Brain pericyte (primary cell): ENCODE measurements at places on chromosomes 12 and 14.

- DNase-seq: no peak
These were observed 20.6 kb upstream of the PKP2 start for GRCh38 chr12:32917094-32917611.

DNA sequence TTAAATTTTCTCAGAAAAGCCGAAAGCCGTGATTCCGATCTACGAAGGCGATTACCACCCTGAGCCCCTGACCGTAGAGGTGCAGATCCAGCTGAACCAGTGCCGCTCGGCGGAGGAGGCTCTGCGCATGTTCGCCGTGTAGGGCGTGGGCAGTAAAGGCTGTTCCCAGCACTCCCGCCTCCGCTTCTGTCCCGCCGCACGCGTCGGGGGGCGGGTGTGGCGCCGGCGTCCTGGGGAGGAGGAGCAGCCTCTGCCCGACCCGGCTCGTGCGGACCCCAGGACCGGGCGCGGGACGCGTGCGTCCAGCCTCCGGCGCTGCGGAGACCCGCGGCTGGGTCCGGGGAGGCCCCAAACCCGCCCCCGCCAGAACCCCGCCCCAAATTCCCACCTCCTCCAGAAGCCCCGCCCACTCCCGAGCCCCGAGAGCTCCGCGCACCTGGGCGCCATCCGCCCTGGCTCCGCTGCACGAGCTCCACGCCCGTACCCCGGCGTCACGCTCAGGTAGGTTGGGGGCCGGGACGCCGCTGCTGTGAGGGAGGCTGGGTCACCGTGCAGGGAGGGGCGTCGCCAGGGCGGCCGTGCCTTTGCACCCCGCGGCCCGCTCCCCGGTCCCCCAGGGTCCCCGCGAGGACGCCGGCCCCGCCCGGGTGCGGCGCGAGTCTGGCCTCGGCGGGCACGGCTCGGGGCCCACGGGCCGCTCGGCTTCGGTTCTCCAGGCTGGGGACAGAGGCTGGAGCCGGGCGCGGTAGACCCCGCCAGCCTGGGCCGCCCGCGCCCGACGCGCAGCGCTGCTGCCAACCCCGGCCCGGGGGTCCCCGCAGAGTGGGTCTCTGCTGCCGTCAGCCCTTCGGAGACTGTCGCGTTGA, at the start of gene B3GNT4:
TSS of gene B3GNT4 (plus strand) at position 409 of the 866 bp plus-strand sequence. CDS start 910 bp downstream, outside the sequence.
- no peak for DNase-seq

- DNase-seq: no peak
These were observed 8.1 kb upstream of the ALDH1L2 start for GRCh38 chr12:105092336-105092735.

DNA sequence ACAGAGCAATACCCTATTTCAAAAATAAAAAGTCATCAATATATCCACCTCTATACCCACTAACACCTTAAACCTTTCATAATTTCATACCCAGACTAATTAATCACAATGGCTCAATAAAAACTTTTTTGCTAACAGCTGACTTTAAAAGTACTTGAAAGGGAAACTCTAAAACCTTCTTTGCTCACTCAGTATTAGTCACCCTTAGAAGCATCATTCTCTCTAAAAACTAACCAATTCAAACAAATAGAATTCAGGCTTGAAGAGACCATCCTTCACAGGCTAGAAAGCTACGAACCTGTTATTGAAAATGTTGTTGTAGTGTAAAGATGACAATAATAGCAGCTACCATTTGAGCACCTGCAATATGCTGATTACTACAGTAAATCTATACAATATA, 37.2 kb downstream of the HECTD1 start:
- no peak for DNase-seq

DNA sequence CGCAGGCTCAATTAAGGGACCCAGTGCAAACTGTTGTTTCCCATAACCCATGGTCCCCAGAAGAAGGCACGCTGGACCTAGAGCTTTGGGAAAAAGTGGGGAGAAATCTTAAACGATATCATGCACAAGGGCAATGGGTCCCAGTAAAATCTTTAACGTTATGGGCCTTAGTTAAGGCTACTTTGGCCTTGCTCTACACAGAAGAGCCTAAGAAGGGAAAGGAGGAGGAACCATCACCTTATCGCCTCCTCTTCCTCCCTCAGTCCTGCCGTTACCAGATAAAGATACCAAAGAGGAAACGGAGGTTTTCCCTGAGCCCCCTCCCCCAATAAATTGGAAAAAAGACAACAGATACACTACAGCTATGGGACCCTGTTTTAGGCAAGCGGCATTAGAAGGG, 116.9 kb downstream of the PPHLN1 start:
- no peak for DNase-seq
